ENCODE measurements at places on chromosomes 6 and 20.

GRCh38 chr6:161626132-161626676 is 352.3 kb upstream of the AGPAT4 start:
- no peak for DNase-seq

DNA sequence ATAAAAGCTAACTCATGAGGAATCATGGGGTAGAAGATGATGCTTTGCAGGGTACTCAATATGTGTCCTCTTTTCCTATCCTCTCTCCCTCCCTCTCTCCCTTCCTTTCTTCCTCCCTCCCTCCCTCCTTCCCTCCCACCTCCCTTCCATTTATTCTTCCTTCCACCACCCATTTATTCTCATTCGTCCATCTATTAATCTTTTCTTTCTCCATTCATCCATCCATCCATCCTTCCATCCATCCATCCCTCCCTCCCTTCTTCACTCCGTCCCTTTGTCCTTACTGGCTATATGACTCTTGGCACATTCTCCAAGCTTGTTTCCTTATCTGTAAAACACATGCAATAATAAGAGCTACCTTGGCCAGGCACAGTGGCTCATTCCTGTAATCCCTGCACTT is 40.9 kb downstream of the ARHGAP40 start:
- DNase-seq: no peak

DNA sequence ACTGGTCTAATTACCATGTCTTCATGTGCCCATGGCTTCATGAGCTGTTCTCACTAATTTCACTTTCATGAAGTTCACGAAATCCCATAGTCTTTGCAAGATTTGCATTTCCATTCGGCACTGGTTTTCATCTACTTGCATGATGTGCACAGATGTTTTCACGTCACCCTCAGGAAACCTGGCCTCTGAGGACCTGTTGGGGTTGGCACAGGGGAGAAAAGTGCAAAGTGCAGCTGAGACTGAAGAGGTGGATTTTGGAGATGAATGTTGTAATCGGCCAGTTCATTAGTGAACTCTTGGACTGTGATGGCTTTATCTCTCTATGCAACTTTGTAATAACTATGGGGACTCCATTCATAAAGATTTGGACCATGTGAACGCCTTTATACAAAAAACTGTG is 80.2 kb upstream of the SULF2 start:
- DNase-seq: no peak

DNA sequence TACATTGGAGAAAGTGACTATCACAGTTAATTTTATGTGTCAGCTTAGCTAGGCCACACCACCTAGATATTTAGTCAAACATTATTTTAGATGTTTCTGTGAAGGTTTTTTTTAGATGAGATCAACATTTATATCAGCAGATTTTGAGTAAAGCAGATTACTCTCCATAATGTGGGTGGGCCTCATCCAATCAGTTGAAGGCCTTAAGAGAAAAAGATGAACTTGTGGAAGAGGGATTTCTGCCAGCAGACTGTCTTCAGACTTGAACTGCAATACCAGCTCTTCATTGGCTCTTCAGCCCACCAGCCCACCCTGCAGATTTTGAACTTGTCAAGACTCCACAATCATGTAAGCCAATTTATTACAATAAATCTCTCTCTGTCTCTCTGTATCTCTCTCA is 25.1 kb upstream of the FBXO30 start:
- DNase-seq: no peak

- DNase-seq: no peak
Measured at GRCh38 chr20:24033151-24033550, 44.6 kb upstream of the GGTLC1 start.

- DNase-seq: no peak
Measured at GRCh38 chr6:33203443-33204164, 851 bp upstream of the HSD17B8 start.

DNA sequence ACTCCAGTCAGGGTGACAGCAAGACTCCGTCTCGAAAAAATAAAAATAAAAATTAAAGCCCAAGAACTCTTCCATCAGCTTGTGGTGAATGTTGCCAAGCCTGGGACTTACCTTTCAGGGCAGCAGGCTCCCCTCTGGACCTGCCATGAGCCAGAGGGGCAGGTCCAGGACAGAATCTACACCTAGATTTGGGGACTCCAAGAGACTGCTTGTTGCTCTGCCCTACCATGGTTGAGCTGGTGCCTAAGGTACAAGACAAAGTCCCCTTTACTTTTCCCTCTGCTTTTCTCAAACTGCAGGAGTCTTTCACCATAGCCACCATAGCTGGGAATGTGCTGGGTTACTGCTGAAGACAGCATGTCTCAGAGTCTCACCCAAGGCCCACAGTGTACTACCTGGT is 9.2 kb downstream of the C6orf15 start:
- DNase-seq: no peak

GRCh38 chr20:9485614-9486340 is 28.6 kb upstream of the LAMP5 start:
- no peak for DNase-seq

- no peak for DNase-seq
Measured at GRCh38 chr6:10576226-10576625, 55.1 kb downstream of the GCNT2 start.

- no peak for DNase-seq
Measured at GRCh38 chr6:73956305-73956704, 260.3 kb downstream of the CD109 start.

- no peak for DNase-seq
Measured at GRCh38 chr20:51628533-51629398, 86.2 kb upstream of the NFATC2 start.
